Stimulated activated CD4-positive, alpha-beta T cell treated with anti-CD3 and anti-CD28 coated beads, TNF-alpha, amount 100 ng/mL, for 24 hours (primary cell): ENCODE measurements at places on chromosomes 6 and 20.
A peak's percentile ranks its signal among the peaks of the same experiment; 100 is the strongest.

DNA sequence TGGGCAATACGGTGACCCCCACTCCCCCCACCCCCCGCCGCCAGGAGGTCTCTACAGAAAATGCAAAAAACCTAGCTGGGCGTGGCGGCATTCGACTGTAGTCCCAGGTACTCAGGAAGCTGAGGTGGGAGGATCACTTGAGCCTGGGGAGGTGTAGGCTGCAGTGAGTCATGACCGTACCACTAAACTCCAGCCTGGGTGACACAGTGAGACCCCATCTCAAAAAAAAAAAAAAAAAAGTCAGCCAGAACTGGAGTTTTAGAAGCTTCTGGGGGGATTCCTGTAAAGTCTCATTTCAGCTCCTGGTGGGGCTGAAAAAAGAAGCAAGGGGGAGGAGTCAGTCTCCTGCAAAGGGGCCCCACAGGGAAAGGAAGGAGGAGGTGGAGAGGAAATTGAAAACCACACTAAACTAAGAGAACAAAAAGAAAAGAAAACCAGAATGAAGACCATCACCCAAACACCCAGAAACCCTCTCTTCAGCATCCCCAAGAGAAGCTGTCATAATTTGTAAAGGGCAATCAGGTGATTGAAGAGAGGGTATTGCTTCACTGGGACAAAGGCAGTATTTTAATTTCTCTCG is 50.4 kb downstream of the NOL4L start:
- DNase-seq, result no peak

DNA sequence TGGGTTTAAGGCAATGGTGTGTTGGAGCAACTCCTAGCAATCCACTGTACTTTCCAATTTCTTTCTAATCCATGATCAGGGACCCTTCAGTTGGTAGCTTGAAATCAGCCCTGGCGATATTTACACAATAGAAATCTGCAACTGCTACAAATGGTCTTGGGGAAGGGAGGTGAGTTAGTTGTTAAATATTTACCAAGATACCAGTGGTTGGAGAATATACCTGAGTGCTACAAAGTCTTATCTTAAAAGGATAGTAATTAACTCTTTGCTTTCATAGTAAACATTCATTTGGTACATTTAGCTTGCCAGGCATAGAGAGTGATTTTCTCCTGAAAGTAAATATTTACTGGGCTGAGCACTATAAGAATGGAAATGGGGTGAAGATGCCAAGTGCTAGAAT is 568.2 kb downstream of the BCKDHB start:
- no peak for DNase-seq

- no peak for DNase-seq
Observed at GRCh38 chr6:148959008-148959407, 212.2 kb downstream of the UST start.

- no peak for DNase-seq
Observed at GRCh38 chr6:24864343-24864742, 65.6 kb upstream of the ARMH2 start.

- DNase-seq, result no peak
Observed at GRCh38 chr6:97059473-97059872, 134.9 kb downstream of the KLHL32 start.

DNA sequence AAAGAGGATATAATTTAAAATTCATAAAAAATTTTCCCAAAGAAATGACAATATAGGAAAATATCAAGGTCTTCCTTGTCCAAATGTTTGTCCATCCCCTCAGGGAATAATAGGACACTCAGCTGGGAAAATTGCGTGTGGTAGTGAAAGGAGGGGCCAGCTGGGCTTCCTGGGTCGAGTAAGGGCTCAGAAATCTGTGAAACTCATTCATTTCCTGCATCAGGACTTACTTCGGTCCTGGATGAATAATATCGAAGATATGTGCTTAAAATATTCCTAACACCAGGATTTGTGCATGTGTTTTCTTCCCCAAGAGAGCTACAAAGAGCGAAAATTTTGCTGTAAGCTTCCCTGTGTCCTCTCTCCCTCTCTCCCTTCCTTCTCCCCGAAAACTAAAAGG is 118.2 kb upstream of the GJE1 start:
- DNase-seq, result no peak

GRCh38 chr6:65148839-65149238 is 558.2 kb downstream of the EYS start:
- DNase-seq, result no peak

GRCh38 chr6:79028641-79029314 is 49.3 kb downstream of the PHIP start:
- DNase-seq, result no peak

DNA sequence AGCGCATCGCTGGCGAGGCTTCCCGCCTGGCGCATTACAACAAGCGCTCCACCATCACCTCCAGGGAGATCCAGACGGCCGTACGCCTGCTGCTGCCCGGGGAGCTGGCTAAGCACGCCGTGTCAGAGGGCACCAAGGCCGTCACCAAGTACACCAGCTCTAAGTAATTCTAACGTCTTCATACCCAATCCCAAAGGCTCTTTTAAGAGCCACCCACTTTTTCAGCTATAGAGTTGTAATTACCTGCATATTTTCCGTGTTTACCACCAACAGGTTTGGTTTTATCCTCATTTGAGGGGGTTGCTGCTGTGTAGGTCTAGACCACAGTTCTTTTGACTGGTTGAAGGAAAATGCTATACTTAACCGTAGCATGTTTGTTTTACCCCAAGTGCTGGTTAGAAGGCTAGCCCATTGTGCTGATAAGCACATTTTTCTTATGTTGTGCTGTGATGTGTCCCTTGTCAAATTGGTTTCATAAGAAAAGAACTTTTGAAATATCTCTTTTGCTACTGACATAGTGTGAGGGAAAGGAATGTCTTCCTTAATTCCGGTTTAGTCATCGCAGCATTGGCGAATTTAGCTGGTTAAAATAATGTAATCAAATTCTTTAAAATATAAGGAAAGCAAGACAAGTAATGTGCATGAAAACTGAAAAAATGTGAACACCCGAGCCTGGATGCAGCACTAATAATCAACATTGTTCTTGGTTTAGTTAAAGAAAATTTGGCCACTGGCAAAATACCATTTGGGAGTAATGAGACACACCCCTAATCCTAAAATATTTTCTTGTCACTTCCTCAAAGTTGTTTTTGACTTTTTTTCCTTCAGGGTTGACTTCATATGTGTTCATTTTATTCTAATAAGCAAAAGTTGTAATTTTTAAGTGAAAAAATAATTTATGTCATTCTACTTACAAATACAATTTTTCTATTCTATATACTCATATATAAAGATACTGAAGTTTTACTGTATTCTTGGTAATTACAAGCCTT is 112.8 kb downstream of the HFE start:
- no peak for DNase-seq

- DNase-seq, result no peak
Observed at GRCh38 chr20:62066983-62067433, 1.3 kb upstream of the TAF4 start.

DNA sequence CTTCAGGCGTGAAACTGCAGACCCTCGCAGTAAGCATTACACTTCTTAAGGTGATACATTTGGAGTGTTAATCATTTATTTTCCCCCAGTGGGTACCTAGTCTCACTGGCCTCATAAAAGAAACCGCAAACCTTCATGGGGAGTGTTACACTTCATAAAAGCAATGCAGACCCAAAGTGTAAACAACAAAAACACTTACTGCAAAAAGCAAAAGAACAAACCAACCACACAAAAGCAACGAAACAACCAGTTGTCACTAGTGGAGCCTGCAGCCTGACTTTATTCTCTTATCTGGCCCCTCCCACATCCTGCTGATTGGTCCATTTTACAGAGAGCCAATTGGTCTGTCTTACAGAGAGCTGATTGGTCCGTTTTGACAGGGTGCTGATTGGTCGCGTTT is 23.8 kb downstream of the LY86 start:
- no peak for DNase-seq

DNA sequence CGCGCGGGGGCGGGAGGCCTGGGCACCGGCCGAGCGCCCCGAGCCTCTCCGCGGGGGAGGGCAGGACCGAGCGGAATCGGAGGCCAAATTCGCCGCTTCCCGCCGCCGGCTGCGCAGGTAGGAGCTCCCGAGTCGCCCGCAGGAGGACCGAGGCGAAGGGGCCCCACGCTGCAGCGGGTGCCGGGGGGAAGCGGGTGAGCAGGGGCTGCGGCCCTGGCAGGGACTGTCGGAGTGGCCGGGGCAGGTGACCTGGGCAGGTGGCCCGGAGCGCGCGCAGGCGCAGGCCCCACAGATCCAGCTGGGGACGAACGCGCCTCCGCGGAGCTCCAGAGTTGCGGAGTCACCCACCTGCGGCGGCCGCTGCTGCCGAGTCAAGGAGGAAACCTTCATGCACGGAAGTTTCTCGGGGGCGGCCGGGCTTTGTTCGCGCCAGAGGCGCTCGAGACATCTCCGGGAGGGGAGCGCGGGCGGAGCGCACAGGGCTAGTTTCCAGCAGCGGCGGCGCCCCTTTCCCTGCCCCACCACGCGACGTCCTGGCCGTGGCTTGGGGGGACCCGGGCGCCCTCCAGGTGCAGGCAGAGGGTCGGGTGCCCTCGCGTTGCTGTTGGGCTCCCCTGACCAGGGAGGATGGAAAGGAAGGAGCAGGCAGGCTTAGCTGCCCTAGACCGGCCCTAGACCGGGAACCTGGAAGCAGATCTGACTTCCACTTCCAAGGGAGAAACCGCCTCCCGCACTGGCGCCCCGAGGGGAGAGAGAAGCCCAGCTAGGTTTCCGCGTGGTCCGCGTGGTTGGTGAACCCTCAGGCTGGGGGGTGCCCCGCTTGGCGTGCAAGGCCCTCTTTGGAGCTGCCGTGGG is 590 bp downstream of the SLCO4A1 start:
- peak; percentile 56 for DNase-seq

- DNase-seq, result no peak
Observed at GRCh38 chr20:15520930-15521524, 1052.2 kb downstream of the KIF16B start.

DNA sequence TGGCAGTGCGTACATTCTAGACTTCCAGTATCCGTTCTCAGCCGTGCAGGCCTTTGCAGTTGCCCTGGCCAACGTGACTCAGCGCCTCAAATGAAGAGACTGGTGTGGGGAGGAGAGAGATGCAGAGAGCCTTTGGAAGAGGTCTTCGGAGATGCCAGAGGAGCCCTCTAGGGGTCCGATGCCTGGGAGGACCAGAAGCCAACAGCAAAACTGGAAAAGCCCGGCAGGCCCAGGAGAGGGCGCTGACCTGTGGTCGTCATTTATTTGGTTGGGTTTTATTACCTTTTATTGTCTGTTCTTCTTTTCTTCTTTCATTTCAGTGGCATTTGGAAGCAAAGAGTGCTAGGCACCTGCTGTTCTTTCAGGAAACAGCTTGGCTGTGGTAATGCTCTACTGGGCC is 53.3 kb upstream of the TMEM181 start:
- DNase-seq, result no peak

DNA sequence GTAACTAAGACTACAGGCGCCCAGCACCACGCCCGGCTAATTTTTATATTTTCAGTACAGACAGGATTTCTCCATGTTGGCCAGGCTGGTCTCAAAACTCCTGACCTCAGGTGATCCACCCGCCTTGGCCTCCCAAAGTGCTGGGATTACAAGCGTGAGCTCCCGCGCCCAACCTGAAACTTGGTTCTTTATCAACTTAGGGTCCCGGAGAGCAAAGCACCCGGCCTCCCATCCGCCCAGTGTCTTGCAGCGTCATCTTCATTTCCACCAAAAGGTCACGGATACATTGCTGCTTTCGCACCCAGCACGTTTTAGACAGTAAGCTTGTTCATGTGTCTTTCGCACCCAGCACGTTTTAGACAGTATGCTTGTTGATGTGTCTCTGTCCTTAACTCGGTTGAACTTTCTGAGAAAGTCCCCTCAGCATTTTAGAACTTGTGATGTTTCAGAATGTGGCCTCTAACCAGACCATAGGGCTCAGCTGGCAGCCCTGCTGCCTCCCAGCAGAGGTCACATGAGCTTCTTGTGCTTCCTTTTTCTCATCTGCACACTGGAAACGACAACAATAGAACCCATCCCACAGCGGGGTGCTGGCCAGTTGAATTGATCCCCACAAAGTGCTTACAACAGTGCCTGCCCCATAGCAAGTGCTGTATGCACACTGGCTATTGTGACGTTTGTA is 48.8 kb downstream of the PRR18 start:
- no peak for DNase-seq

DNA sequence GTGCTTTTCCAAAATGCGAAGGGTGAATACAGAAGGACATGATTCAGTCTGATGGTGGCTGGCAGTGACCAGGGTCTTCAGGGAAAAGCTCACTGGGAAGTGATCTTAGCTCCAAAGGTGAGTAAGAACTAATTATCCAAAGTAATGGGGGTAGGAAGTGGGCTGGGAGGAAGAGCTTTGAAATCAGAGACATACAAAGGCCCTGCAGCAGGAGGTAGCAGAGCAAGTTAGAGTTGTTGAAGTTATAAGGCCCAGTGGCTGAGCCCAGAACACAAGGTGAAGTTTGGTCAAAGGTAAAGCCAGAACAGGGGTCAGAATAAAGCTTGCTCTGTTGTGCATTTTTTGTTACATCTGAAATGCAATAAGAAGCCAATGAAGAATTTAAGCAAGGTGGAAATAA is 81.2 kb downstream of the PLCB1 start:
- DNase-seq, result no peak

- no peak for DNase-seq
Observed at GRCh38 chr6:96138406-96138805, 122.6 kb downstream of the FUT9 start.

DNA sequence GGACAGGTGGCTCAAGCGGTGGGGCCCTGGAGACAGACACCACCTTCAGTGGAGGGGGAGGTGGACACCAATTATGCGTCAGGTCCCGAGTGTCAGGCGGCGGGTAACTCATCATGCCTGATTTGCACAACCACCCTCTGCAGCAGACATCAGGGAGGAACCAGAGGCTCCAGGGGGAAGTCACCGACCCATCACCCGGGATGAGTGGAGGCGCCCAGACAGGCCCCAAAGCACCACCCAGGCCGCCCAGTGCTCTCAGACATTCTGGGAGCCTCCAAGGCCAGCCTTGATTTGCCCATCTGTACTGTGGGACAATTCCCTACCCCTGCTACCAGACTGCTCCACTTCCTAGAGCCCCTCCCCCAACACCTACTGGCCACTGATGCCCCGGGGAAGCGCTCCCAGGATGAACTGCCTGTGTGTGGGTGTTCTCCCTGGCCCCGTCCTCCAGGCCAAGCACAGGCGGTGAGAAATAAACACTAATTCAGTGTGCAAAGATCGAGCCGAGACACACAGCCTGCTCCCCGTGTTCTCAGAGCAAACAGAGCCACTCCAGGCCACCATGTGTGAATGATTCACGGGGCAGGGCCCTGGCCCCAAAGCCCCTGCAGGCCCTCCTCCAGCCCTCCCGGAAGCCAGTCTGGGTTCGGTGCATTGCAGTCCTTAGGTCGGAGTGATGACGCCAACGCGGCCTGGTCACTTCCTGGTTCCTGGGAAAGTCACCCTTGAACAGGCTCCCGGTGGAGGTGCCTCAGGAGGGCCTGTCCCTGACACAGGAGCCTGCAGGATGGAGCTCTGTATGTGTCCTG is 107.2 kb downstream of the ASXL1 start:
- DNase-seq, result no peak

GRCh38 chr20:34709831-34710567 is 5.9 kb downstream of the TP53INP2 start:
- no peak for DNase-seq

- DNase-seq, result no peak
Observed at GRCh38 chr6:65182681-65183080, 524.3 kb downstream of the EYS start.
